AG09319 (cell line): ENCODE measurements at places on chromosomes 5 and 9.

- DNase-seq = no peak
Measured at GRCh38 chr5:178651046-178651810, 24.4 kb upstream of the CLK4 start.

DNA sequence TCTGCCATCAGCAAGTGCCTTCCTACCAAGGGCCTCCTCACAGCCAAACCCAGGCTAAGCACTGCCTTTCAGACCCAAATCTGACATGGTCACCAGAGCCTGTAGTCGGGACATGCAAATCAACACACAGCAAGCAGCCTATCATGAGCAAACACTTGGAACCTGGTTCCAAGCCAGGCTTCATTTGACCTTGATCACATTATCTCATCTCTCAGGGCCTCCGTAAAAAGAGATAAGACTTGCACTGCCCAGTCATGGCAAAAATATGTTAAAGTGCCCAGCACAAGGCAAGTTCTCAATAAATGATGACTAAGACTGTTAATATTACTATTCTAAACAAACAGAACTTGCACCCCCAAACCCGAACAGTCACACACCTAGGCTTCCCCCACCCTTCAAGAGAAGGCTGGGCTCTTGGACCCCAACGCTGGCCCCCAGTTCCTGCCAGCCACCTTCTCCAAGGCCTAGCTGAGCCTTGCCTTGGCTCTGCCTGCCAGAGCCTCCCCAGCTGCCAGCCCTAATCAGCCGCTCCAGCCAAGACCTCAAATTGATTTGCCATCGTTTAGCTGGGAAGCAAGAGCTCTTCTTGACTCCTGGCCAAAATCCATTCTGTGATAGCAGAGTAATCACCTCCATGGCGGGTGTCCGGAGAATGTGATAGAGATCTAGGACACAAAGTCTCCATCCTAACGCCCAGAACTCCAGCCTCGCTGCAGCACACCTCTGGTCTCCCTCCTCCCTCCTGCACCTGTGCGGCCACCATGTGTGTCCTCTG lies 18.7 kb downstream of the CPLX2 start:
- no peak for DNase-seq

GRCh38 chr9:88387036-88387551 lies 1.1 kb upstream of the SPIN1 start:
- no peak for DNase-seq

- DNase-seq = no peak
Measured at GRCh38 chr5:7877851-7878250, 8.9 kb downstream of the MTRR start.

DNA sequence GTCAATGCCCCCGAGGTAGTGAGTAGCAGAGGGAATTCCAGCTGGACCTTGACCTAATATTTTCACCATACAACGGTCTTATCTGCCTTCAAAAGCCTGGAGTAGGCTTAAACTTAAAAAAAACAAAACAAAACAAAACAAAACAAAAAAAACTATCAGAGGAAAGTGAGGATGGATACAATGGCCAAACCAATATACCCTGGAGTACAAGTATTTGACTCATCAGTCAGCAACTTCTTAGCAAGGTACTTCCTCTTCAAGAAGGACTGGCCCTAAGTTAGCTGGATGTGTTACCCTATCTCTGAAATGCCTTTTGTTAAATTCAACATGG lies 160.6 kb upstream of the GNA14 start:
- no peak for DNase-seq

DNA sequence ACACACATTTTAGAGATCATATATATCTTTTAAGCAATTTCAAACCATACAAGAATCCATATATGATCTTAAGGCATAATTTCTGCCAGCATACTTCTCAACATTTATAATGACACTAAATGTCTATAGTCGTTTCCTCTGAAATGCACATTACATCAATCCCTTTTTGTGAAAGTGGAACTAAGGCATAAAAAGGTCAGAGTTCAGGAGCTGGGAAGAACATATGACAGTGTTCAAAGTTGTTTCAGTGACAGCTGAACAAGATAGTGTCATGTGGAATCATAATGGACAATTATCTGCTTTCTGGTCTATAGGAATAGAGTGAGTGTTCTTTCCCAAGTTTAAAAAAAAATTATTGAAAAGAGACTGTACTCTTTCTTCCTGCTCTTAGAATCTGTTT lies 2.4 kb upstream of the MOB3B start:
- no peak for DNase-seq

- DNase-seq = no peak
Measured at GRCh38 chr5:64814073-64814472, 45.3 kb downstream of the CWC27 start.

GRCh38 chr5:72248410-72248981 lies 71.5 kb downstream of the MRPS27 start:
- peak; percentile 67 for DNase-seq

DNA sequence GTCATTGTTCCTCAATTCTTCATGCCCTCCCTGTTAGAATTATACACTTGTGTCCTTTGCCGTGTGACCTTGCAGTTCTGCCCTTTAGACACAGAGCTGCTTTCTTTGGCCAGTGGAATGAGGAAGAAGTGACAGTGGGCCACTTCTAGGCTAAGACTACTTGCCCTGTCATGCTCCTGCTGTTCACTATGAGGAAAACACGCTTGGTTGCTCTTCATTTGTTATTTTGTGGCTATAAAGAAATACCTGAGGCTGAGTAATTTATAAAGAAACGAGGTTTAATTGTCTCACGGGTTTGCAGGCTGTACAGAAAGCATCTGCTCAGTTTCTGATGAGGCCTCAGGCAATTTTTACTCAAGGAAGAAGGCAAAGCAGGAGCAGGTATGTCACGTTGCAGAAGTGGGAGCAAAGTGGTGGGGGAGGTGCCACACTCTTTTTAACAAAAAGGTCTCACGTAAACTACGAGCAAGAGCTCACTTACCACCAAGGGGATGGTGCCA lies 279.1 kb upstream of the DMAC1 start:
- DNase-seq = no peak

DNA sequence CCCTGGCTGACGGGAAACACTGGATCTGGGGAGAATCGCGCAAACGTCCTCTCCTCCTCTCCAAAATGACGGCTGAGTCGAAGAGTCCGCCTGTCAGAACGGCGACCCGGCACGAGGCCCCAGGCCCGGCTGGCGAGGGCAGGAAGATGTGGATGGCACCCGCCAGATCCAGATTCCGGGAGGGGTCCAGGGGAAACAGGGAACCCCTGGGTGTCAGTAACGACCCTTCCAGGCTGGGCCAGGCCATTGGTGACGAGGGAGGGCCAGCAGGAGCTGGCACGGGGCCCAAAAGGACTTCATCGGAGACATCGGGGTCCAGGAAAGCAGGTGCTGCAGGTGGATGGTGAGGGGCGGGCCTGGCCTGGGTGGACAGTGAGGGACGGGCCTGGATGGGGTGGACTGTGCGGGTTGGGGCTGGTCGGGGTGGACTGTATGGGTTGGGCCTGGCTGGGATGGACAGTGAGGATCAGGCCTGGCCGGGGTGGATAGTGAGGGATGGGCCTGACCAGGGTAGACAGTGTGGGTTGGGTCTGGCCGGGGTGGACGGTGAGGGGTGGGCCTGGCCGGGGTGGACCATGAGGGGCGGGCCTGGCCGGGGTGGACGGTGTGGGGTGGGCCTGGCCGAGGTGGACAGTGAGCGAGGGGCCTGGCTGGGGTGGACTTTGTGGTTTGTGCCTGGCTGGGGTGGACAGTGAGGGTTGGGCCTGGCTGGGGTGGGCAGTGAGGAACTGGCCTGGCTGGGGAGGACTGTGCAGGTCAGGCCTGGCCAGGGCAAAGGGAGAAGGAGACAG lies 14.0 kb downstream of the SLC6A3 start:
- no peak for DNase-seq

GRCh38 chr5:37615184-37615583 lies 224.7 kb downstream of the GDNF start:
- peak; percentile 48 for DNase-seq

DNA sequence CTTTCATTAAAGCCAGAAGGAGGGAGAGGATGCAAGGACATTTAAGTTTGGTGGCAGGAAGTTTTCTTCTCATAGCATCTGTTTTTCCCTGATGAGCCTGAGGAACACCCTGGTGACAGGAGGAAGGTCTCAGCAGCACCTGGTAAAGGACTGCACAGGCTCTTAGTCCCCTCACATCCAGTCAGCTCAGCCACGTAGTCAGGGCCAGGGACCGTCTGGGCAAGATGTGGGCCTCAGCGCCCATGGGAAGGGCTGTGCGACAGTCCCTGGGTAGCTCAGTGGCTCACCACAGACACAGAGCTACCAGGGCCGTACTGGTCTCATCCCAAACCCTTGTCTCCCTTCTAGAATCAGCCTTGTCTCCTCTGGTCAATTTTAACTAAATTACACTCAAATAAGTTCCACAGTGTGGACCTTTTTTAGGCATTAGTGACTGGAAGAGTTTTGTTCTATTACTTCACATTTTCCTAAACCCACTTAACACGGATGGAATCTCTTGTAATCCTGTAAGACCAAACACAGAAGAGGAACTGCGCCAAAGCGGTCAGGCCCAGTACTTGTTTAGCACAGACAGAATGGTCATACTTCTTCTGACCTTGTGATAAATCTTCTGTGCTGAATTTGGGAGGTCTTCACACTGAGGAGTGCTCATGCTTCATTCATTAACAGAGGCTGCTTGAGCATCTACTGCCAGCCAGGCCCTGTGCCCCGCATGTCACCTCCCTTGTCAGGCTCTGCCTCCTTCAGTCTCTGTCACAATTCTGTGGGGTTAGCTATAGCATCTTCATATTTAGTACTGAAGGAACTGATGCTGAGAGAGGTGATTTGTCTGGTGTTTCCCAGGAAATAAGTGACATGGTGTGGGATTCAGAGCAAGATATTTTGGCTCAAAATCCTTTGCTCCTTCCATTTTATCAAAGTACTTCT lies 91.4 kb downstream of the ANGPTL2 start:
- DNase-seq = no peak

- peak; percentile 16 for DNase-seq
Measured at GRCh38 chr5:143314659-143315058, 88.8 kb downstream of the NR3C1 start.

- no peak for DNase-seq
Measured at GRCh38 chr5:33891788-33892619, at the start of gene ADAMTS12. ADAMTS12 (minus strand) TSS chr5:33891990; CDS start chr5:33891856, 134 bp downstream.

GRCh38 chr5:96579711-96580110 lies 82.5 kb upstream of the CAST start:
- no peak for DNase-seq

- no peak for DNase-seq
Measured at GRCh38 chr5:9057406-9058000, 488.4 kb downstream of the SEMA5A start.

DNA sequence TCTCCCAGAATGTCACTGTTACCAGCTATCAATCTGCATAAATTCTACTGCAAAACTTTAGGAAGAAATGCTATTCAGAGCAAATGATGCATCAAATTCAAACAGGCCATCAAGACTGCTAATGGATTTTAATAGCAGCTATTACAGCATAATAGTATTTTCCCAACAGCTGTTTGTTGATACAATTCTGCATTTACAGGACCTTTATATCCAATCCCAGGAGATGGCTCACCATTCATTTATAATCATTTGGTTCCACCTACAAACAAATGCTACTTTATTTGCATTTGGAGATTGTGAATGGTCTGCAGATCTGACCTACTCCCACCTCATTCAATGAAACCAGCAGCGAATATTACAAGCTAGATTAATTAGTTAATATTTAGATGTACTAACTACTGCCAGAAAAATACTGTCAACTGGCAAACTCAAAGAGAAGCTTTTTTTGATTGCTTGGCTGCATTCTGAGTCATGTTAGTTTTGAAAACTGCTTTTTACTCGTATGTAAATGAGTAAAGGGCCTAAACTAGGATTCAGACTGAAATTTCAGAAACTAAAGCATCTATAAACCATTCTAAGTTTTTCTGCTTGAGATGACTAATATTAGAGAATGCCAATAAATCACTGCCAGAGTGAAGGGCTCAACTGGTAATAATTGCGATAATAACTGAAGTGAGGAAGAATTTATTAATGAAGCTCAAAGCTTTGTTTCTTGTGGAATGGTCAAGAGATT lies 7.1 kb upstream of the PCA3 start:
- DNase-seq = no peak

GRCh38 chr9:78115073-78115472 lies 83.5 kb upstream of the GNAQ start:
- no peak for DNase-seq

- no peak for DNase-seq
Measured at GRCh38 chr9:25603106-25603505, 75.1 kb downstream of the TUSC1 start.

GRCh38 chr9:36542355-36542754 lies 30.3 kb upstream of the MELK start:
- DNase-seq = no peak

- no peak for DNase-seq
Measured at GRCh38 chr9:106862110-106862820, 701 bp upstream of the ZNF462 start.

- no peak for DNase-seq
Measured at GRCh38 chr5:38360323-38361061, 102.1 kb downstream of the EGFLAM start.

GRCh38 chr5:11072568-11072967 lies 311.5 kb upstream of the DAP start:
- no peak for DNase-seq

GRCh38 chr5:93620487-93621326 lies 37.7 kb downstream of the NR2F1 start:
- no peak for DNase-seq

GRCh38 chr5:45410304-45410995 lies 285.7 kb downstream of the HCN1 start:
- DNase-seq = no peak

GRCh38 chr9:10855847-10856246 lies 243.0 kb upstream of the PTPRD start:
- DNase-seq = no peak

DNA sequence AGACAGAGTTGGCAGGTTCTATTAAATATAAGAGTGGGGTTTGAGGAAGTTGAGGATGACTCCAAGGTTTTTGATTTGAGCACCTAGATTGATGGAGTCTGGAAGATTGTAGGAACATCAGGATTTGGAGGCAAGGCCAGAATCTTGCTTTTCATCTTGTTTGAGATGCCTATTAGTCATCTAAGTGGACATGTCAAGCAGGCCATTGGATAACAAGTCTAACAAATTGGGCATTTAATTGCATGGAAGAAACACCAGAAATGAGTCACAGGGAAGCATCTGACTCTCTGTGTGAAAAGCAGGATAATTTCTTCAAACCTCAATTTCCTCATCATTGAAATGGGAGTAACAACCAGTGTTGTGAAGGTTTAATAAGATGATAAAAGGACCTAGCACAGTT lies 53.3 kb upstream of the ARL15 start:
- DNase-seq = no peak

- DNase-seq = no peak
Measured at GRCh38 chr5:122062205-122062604, 15.9 kb downstream of the LOX start.

DNA sequence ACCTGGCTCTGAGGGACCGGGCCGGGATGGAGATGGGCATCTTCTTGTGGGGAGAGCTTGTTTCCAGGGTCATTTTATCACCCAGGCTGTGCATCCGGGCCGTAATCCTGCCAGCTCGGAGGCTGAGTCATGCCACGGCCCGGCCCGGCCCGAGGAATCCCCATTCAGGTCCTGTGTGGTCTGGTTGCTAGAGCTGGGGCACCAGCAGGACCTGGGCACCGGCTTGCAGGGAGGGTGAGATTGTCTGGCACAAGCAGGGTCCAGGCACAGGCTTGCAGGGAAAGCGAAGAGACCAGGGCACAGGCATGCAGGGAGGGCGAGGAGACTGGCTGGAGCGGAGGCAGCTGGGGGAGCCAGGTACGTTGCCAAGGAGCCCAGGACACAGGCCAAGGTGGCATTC lies 106.8 kb downstream of the RXRA start:
- no peak for DNase-seq

GRCh38 chr9:125820100-125820804 lies 73.1 kb downstream of the PBX3 start:
- DNase-seq = no peak
